ENCODE measurements at places on chromosomes 7 and 10. TPM values are rescaled to one million over a fixed set of nuclear protein-coding genes. Genes with fewer than 3 reads are reported as not detected.

Gene POM121
- total RNA-seq, result 19.3 TPM

Gene DGKB
- total RNA-seq, result 0.08 TPM

Gene FKBP9
- total RNA-seq, result 73.5 TPM

Gene EXOC4
- total RNA-seq, result 51.2 TPM

Gene STEAP2
- 0.08 TPM for total RNA-seq

Gene WNT8B
- total RNA-seq, result not detected
